ENCODE measurements at places on chromosomes 1 and 21.
A peak's percentile ranks its signal among the peaks of the same experiment; 100 is the strongest.

DNA sequence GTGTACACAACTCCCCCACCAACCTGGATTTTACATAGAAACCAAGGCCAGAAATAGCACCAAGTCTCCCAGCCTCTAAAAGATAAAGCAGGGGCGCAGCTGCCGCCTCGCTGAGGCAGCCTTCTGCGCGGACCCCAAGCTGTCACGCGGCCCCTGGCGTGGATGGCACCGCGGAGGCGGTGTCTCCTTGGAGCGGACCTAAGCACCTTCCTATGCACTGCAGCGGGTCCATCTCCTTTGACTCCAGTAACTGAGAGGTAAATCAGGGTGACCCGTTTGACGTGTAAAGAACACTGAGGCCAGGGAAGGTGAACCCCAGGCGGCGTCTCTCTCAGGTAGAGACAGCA is 17.0 kb downstream of the ZNF697 start:
- no peak for DNase-seq

DNA sequence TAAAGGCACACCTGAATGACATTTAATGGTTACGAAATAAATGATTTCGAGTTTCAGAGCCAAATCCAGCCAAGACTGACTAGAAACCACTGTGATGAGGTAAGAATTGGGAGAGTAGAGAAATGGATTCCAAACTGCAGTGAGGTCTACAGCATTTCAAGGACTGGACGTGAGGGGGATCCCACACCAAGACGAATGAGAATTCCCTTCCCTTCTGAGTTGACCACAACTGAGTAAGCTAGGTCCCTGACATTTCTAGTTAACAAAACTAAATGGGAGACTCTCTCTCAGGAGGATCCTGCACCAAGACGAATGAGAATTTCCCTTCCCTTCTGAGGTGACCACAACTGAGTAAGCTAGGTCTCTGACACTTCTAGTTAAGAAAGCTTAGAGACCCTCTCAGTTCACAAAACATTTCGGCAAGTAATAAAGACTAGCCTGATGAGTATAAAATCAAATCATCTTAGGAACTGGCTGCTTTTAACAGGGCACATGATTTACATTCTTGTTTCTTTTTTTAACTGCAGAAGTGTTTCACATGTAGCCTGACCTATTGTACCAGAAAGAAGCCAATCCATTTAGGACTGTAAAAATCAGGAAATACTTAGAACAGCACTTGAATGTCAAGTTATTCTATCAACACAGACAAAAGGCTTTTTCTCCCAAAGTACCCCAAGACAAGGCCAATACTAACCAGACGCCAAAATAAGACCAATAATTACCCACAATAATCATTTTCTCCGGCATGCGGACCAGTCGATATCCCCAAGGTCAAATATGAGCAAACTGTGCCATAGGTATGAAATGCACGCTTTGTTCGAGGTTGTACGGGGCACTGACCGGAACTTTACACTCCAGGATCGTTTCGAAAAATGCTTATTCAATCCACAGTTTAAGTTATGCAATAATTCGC is 1.4 kb upstream of the SPATA1 start:
- no peak for DNase-seq

GRCh38 chr1:93448292-93448982 is 519 bp downstream of the FNBP1L start:
- no peak for DNase-seq

DNA sequence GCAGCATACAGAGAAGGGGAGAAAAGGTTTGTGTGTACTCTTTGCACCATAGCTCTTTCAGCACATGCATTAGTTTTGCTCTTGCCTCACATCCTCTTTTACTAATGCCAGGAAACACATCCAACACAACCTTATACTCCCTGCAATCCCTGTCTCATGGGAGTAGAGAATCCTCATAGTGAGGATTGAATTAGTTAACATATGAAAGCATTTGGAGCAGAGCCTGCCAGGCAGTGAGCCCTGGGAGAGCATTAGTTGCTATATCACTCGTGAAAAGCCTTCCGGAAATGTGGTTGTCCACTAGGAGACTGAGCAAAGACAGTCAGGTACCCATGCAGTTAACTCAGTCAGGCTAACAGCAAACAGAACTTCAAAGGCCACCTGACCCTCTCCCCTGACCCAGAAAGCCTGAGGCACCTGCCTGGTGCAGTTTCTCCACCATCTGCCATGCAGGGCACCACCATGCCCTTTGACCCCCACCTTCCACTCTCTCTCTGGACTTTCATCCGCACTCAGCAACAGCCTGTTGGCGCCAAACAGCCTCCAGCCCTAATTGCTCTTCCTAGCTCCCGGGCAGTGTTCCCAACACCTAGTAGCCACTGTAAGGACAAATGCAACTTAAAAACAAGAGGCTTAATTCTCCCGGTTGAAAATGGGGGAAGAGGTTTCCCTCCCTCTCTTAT is 14.9 kb upstream of the AGT start:
- DNase-seq, result no peak

DNA sequence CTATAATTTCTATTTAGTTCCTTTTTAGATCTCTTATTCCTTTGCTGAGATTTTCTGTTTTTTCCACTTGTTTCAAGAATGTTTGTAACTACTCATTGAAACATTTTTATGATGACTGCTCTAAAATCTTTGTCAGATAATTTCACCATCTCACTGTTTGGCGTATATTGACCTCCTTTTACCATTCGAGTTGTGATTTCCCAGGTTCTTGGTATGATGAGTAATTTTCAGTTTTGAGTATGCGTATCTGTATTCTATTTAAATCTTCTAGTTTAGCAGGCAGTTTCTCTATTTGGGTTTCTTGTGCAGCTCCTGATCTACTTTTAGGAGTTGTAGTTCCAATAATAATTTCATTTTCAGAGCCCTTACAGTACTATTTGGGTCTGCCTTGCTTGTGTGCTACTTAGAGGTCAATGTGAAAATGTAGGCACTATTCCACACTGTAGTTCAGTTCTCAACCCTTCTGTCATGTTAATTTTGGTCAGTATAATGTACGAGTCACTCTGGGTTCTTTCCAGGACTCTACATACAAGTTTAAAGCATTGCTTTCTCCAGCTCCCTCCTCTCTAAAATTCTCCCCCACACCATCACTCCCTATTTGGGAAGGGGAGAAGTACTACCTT is 115.5 kb downstream of the ACBD6 start:
- DNase-seq, result no peak

GRCh38 chr1:21749109-21749508 is 33.8 kb downstream of the USP48 start:
- no peak for DNase-seq

- DNase-seq, result no peak
These were observed 60.4 kb downstream of the ENAH start for GRCh38 chr1:225592362-225593025.

GRCh38 chr1:39393645-39394044 is 97.8 kb upstream of the BMP8A start:
- no peak for DNase-seq

- no peak for DNase-seq
These were observed 5.8 kb downstream of the S100A8 start for GRCh38 chr1:153384958-153385580.

DNA sequence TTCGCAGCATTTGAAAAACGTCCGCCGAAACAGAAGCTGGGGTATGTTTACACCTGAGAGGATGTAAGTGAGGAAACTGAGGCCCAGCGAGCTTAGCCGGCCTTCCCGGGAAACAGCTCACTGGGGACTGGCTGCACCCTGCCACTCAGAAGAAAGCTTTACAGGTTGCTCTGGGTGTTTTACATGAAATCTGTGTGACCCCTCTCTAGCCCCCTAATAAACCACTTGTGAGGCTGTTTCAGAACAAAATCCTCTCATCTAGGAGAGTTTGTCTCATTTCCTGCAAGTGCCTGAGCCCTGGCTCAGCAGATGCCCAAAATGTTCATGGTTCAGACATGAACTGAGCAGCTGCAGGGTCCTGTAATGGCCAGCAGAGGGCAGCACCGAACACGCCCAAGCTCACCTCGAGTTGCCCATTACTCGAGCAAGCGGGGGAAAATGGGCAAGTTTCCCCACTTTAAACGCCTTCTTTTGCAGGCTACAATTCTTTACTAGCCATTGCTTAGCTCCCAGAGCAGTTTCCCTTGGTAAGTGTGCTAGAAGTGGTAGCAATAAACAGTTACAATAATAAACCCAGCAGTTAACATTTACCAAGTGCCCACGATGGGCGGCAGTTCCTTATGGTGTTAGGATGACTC is 76.4 kb downstream of the FHAD1 start:
- DNase-seq, result peak; percentile 60

DNA sequence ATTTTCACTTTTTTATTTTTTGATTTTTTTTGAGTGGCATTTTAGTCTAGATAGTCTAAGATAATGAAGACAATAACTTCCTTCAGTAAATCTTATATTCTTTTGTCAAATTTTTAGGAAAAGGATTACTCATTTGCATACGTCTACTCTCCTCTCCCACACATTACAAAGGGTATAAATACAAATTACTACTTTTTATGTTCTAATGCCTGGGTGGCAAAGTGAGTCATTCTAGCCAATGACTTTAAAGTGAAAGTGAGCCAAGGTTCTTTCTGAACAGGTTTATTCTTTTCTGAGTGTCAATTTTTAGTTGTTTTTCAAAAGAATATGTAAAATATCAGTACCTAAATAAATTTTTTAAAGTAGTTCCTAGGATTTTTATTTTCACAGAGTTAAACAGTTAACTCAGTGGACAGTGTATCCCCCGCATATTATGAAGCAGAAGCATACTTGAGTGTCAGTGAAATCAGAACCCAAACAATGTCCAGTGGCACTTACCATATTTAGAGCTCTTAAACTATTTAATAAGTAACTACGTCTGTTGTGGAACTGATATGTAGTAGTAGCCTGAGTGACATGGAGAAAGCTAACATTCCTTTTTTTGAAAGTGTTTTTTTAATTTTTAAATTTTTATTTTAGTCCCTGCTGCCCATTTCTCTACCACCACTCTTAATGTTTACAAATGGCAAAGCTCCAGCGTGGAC is 141.7 kb downstream of the PHTF1 start:
- no peak for DNase-seq

GRCh38 chr1:160309185-160309557 is 24.2 kb upstream of the PEX19 start:
- no peak for DNase-seq

- no peak for DNase-seq
These were observed 11.6 kb downstream of the FBXO42 start for GRCh38 chr1:16340673-16341072.

GRCh38 chr1:89736937-89737733 is 83.7 kb upstream of the LRRC8D start:
- no peak for DNase-seq

GRCh38 chr1:167453123-167453522 is 65.2 kb downstream of the CD247 start:
- no peak for DNase-seq

Data from activated CD4-positive, alpha-beta T cell treated with anti-CD3 and anti-CD28 coated beads for 1 hour (primary cell).